ENCODE measurements at places on chromosomes 1 and 21.

DNA sequence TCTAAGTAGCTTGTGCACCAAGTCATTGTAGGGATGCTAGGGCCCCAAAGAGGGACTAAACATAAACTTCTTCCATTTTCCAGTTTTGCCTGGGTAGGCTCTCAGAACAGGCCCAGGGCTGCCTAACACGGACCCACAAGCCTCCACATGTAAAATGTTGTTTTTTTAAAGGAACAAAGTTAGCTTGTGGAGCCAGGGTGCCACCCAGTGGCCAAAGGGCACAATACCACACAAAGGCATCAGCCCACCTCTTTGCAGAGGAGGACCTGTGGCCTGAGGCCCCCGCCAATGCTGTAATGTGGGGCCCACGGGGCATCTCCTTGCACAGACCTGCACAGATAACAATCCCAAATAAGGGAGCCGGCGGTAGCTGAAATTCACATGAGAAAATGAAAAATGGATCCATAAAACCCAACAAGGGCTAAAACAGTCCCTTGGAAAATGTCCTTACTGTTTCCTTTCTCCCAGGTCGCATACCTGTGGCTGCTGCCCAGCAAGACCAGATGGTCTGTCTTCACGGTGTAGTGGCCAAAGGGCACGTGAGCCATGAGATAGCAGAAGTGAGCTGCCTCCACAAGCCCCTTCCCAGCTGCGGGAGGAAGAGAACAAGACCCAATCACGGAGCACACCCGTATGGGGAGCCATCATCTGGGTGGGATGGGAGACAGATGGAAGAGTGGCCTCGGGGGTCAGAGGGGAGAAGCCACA, 23.8 kb downstream of the SEC16B start:
- DNase-seq = no peak

GRCh38 chr21:41043014-41043413, 124.9 kb upstream of the BACE2 start:
- no peak for DNase-seq

- DNase-seq = no peak
Measured at GRCh38 chr1:24450857-24451397, 35.3 kb downstream of the NIPAL3 start.

DNA sequence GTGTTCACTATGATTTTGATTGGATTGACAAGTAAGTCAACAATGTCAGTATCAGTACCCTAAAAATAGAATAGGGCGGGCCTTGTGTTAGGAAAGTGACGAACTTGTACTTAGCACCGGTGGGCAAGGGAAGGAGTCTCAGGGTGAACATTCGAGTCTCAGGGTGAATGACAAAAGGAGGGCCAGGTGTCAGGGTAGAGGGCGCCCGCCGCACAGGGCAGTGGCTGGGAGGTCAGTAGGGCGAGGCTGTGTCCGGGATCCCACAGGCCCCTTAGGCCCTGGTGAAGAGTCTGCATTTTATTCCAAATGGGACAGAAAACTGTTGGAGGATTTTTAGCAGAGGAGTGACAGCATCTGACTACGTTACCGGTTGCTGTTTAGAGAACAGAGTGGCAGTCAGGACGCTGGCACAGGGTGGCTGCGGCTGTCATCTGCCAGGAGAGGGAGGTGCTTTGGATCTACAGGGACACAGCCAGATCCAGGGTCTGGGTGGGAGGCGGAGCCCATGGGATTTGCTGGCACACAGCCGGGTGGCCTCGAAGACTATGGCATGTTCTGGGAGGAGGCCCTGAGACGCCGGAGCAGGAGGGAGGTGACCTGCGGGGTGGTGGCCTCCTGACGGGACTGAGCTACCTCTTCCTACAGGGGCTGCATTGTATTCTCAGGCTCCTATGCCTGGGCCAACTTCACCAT, 11.0 kb downstream of the AGTRAP start:
- DNase-seq = no peak

DNA sequence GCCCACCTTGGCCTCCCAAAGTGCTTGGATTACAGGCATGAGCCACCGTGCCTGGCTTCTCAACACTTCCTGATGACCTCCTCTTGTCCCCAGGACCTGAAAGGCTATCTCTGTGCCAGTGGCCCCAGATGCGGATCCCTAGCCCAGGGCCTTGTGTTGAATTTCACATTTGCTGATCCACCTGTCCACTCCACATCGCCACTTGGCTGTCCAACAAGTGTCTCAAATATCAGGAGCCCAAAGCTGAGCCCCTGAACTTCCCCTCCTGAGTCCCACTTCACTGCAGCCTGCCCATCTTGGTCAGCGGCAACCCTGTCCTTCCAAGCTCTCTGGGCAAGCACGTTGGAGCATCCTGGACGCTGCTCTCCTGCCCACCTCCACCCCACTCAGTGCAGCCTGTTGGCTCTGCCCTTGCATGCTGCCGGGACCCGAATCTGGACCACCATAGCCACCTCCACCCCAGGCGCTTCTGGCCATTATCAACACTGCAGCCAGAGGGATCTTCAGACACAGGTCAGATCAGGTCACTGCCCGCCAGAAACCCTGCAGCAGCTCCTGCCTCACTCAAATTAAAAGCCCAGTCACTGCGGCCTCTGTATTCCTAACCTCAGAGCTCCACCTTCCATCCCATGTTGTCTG, 352.5 kb upstream of the VAMP3 start:
- no peak for DNase-seq
